ENCODE measurements at places on chromosomes 5 and 9.

- no peak for DNase-seq
Measured at GRCh38 chr9:78939311-78940065, 632.3 kb upstream of the TLE4 start.

GRCh38 chr9:89171693-89172092, 6.9 kb downstream of the SHC3 start:
- DNase-seq: no peak

- DNase-seq: no peak
Measured at GRCh38 chr9:33188711-33189110, 21.6 kb upstream of the B4GALT1 start.

DNA sequence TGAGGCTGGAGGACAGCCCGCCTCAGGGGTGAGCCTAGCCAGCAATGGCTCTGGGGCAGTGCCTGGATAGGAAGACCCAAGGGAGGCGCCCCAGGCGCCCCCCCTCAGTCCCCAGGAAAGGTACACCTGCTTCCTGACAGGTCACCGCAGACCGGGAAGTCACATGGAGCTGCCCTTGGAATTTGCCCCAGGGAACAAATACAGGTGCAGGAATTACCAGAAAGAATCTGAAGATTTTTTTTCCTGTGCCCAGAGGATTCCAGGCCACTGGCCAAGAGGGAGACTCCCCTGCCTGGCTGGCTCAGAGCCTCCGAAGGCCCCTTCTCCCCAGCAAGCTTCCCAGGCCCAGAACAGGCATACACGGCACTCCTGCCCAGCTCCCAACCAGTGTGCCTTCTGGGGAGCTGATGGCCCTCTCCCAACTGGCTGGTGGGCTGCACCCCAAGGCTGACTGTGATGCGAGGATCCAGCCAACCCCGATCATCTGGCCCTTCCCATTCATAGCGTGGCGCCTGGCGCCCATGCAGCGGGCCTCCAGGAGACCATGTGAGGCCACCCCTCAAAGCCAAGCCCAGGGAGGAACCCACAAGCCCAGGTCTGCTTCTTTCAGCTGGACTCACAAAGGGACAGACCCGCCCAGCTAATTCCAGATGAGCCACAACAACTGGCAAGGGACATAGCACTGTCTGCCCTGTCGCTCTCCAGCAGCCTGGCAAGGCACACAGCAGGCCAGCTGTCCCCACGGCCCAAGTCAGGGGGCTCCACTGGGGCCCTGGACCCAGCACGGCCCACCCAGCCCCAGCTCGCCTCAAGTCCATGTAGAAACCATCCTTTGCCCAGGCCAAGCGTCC, 2.3 kb downstream of the TPRN start:
- no peak for DNase-seq

DNA sequence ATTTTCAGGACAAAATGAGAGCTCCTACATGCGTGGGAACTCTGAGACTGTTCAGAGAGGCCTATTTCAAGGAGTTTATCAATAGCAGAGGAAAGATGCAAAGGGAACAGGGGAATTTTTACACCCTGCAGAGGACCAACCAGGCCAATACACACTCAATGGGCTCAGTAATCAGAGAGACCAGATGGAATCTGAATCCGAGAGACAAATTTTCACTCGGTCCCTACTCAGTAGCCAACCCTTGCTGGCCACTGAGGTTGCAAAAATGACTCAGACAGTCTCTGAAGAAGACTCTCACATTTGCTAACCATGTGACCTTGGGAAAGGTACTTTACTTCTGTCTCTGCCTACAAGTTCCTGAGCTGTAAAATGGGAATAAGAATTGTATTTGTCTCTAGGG, 479.4 kb downstream of the CDK5RAP2 start:
- DNase-seq: no peak

- DNase-seq: no peak
Measured at GRCh38 chr5:148201151-148201550, 1.7 kb upstream of the SPINK6 start.

GRCh38 chr5:72284559-72285423, 35.2 kb downstream of the MRPS27 start:
- DNase-seq: no peak

DNA sequence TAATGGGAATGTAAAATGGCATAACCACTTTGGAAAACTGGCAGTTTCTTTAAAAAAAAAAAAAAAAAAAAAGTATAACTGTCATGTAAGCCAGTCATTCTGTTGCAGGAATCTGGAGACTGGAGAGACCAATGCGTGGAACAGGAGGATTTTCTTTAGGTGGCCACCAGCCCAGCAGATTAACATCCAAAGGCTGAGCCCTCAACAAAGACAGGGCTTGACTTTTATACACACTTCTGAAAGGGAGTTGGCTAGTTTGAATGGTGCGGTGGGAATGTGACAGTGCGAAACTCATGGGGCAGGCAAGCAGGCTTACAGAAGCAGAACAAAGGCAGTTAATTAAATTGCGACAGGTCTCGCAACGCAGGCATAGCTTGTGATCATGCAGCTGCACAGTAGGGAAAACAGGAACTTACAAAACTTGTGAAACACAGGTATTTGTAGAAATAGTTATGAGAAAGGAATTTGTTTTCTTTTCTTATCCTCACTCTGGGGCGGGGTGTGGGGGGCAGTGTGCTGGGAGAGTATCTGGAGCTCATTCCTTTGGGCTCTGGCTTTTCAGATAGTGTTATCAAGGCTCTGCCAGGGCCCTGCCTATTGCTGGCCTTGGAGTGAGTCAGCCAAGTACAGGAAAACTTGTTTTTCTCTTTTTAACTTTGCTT, 12.0 kb downstream of the UIMC1 start:
- DNase-seq: no peak

DNA sequence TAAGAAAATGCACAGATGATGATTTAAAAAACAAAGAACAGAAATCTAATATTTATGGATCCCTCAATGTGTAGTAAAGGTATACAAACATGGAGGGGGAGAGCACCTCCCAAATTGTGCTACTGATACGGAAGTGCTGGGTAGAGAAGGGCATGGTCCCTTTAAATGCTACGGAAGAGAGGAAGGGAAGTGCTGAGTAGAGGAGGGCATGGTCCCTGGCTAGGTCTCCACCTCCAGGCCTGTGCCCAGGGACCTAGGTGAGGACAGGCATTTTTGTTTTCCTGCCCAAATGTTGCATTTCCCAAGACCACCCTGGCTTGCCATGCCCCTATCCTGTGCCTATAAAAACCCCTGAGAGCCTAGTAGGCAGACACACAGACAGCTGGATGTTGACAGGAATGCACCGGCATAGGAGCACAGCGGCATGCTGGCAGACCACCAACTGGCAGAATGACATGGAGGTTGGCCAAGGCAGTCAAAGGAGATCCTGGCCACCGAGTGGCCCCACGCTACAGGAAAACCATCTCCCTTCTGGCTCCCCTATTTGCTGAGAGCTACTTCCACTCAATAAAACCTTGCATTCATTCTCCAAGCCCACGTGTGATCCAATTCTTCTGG, 62.1 kb upstream of the SPDL1 start:
- DNase-seq: no peak

DNA sequence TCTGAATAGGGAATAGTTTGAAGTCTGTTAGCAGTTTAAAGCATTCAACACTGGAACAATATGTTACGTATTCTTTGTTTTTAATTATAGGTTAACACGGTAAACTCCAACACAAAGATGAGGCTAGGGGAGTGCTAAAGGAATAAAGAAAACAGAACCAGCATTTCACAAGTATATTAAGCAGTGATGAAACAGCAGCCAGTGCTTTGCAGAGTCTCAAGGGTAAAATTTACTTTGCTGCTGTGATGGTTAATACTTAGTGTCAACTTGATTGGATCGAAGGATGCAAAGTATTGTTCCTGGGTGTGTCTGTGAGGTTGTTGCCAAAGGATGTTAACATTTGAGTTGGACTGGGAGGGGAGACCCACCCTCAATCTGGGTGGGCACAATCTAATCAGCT, 30.0 kb upstream of the GSN start:
- DNase-seq: no peak
